Activated CD4-positive, alpha-beta T cell treated with anti-CD3 and anti-CD28 coated beads for 1 hour (primary cell): ENCODE measurements at places on chromosomes 1 and 21.

DNA sequence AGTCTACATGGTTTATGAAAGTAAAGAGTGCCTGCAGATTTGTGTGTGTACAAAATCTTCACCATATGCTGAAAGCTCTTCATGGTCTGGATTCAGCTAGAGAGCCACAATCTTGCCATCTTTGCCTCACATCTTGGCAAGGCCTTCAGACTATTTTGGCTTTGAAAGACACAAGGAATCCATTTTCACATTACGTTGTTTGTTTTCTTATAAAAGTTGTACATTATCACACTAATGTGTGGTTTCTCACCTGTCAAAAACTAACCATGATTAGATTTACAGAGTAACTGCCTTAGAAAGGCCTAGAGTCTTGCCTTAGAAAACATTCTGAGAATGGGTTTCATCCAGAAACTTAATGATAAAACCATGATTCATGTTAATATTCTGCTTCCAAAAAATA, 494.6 kb downstream of the NEGR1 start:
- DNase-seq, result no peak

DNA sequence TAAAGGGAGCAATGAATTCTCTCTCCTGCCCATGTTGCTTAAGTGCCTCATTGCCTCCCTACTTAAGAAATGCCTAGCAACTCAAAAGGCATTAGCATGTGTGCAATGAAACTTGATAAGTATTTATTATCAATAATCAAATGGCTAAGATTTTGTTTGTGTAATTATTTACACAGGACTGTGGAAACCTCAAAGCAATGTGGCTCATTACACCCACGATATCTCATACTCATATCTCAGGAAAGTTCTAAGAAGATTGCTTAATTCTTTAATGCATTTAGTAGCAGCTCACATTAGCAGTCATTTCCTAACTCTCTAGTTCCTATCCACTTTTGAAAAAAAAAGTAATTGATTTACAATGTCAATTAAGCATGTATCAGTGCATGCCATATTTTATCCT, 253.3 kb downstream of the DUSP10 start:
- DNase-seq, result no peak

- DNase-seq, result no peak
Measured at GRCh38 chr1:53693773-53694717, 44.9 kb downstream of the GLIS1 start.

DNA sequence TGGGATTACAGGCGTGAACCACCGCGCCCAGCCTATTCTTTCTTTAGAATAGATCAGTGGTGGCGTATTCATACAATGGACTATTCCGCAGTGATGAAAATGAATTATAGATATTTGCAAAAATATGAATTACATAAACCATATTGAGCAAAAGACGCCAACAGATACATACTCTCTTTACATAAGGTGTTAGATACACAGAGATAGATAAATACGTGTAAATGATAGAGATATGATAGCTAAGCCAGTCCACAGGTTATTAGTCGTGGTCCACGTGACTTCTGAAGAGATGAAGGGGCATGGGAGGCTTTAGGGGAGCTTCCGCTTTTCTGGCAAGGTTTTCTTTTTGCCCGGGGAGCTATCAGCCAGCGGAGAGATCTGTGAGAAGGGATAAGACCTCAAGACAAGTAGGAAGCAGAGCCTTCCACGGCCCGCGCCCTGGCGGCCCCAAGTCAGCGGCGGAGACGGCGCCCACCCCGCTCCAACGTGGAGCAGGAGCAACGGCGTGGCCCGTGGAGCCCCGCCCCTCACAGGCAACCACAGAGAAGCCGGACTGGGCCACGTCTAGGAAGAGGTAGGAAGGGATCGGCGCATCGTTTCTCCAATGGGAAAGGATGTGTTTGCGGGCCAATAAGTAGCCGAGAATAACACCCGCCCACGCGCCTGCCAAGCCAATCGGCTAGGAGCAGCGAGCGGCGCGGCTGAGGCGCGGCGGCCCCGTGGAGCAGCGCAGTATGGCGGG, at the start of gene MSTO1:
TSS of gene MSTO1 (plus strand) at position 704 of the 742 bp plus-strand sequence. CDS start at position 735, 31 bp downstream.
- peak; percentile 89 for DNase-seq

DNA sequence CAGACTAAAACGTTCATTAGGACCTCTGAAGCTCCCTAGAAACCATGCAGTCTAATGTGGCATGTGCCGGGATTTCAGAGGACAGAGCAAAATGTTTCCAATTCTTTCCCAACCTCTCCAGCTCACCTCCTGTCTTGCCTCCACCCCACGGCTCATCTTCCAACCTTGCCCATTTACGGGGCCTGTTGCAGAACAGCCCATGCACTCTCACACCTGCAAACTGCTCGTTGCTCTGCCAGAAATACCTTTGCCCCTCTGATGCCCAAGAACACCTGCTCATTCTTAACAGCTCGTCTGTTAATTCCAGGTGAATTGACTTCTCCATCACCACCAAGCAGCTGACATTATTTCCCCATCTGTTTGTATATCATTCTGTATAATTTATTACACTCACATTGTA, 53.9 kb upstream of the LBR start:
- DNase-seq, result no peak
